HFF-Myc (cell line): ENCODE measurements at places on chromosomes 1 and 21.

DNA sequence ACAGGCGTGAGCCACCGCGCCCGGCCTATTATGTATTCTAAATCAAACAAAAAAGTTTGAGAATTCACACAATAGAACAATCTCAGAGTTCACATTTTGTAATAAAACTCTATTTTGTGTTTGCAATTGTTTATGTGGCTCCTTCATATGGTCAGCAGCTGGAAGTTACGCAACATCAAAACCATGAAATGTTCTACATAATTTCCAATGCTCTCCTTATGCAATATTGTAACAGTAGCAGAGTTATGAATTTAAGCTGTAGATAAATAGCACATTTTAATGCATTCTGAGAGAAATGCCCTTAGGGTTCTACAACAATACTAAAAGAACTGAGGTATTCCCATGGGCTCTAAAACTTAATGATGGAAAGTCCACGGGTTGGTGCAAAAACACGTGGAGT is 62.3 kb upstream of the COL11A1 start:
- DNase-seq = no peak

GRCh38 chr21:32096411-32096810 is 182.4 kb downstream of the MIS18A start:
- DNase-seq = no peak

DNA sequence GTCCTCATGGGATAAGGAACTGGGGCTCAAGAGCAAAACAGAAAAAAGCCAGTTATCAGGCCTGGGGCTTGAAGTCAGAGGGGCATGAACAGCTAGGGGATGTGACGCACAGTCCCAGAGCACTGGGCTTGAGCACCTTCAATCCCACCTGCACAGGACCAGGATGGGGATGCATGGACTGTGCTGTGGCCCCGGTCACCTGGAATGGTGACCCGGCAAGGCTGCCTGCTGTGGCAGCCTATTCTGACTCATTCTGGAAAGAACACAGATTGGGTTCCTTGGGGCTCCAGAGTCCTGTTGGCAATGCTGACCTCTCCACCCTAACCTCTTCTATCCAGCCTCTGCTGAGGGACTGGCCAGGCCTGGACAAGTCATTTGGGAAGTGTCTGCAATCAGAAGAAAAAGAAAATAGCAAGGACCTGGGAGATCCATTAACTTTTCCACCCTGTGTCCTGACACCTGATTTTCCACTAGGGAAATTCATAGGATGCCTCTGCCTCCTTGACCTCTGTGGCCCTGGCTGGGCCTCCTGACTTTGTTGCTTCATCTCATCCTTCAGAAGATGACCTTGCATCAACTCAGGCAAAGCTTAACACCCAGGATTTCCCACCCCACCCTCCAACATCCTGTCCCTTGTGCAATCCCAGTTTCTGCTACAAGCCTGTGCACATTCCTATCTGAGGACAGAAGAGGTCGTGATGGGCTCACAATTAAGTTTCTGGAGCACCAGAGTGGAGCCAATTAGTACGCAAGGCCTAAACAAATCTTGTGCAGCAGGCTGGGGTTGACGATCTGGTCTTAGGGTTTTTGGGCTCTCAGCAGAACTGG is 17.9 kb upstream of the FMOD start:
- peak; percentile 58 for DNase-seq

DNA sequence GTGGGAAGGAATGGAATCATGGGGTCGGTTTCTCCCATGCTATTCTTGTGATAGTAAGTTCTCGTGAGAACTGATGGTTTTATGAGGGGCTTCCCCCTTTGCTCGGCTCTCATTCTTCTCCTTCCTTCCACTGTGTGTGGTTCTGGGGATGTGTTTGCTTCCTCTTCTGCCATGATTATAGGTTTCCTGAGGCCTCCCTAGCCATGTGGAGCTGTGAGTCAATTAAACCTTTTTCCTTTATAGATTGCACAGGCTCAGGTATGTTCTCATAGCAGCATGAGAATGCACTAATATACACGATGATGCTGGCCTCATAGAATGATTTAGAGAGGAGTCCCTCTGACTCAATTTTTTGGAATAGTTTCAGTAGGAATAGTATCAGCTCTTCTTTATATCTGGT is 195.4 kb upstream of the IVNS1ABP start:
- no peak for DNase-seq

GRCh38 chr1:102002057-102002456 is 5.3 kb upstream of the OLFM3 start:
- no peak for DNase-seq

DNA sequence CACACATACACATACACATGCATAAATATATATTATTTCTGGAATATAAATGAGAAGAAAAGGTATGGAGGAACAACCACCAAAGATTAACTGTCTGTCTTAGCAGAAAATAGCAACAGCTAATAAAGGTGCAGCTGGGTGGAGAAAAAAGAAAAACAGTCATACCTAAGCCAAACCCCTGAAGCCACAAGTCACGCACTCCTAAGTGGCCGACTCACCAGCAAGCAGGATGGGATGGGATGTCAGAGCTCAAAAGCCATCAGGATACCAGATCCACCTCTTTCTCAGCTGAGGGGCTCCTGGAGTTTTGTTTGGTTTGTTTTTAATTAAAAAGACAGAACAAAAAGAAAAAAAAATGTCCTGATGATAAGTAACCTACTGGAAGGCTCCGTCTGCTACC is 64.7 kb upstream of the HIVEP3 start:
- DNase-seq = no peak

GRCh38 chr1:187646536-187647107 is 817.9 kb downstream of the PLA2G4A start:
- DNase-seq = no peak

DNA sequence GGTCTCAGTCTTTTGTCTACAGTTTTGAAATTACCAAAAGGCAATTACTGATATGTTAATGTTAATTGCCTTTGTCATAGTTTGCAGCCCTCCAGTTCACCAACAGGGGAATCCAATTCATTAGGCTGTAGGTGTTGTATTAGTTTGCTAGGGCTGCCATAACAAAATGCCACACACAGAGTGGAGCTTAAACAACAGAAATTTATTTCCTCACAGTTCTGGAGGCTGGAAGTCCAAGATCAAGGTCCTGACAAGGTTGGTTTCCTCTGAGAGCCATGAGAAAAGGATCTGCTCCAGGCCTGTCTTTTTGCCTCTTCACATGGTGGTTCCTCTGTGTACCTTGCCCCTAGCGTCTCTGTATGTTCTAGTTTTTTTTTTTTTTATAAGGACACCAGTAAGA is 1.3 kb downstream of the RTCA start:
- DNase-seq = no peak

- no peak for DNase-seq
Measured at GRCh38 chr1:93734999-93735398, 53.4 kb upstream of the BCAR3 start.

GRCh38 chr1:38244218-38244845 is 197.7 kb upstream of the POU3F1 start:
- DNase-seq = no peak

DNA sequence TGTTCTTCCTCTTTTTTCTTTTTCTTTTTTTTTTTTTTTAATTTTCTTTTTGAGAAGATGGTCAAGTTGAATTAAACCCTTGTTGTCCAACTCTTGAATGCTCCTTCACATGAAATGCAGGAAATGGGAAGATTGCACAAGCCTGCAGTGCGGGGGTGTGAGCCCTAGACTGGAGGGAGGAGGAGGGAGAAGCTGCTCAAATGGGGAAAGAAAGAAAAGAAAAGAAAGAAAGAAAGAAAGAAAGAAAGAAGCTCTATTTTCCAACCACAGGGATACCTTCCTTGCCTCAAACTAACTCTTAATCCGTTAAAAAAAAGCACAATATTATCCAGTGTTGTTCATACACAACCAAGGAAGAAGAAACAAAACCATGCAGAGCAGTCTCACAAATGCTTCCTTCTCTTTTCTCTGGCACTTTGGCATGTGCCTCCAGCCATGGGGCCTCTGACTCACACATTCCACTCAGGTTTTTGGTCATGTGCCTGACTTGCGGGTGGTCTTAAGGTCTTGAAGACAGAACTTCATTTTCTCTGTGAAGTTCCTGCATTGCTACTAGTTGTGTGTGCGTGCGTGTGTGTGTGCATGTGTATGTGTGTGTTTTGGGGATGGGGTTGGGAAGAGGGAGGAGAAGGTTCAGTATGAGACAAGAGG is 276.1 kb downstream of the RPS6KC1 start:
- peak; percentile 36 for DNase-seq

- DNase-seq = no peak
Measured at GRCh38 chr1:117561551-117561950, 44.3 kb upstream of the TENT5C start.

DNA sequence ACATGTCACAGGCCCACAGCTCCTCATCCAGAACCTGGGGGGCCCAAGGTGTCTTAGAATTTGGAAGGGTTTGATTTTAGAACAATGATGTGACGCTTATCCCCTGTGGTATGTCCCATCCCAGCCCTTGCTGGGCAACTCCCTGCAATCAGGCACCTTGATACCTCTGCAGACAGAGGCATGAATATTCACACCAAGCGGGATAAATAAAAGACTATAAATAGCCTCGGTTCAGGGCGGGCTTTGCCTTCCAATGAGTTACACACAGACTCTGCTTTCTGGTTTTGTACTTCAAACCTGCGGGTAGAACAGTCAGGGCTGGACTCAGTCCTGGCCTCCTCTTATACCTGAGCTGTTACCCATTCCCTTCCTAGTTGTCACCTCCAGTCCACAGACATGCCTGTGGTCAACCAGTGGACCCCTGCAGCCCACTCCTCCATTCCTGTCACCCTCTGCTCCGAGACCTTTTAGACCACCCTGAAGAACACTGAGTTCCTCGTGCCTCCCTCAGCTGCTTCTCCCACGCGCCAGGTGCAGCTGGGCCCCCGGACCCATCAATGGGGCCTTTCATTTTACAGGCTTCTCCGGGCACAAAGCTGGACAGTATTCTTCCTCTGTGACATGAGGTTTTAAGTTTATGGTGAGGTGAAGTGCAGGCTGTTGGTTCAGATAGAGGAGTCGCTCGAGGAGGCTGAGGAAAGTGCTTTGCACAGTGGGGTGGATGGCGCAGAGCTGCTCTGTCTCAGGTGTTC is 120.1 kb upstream of the TNR start:
- no peak for DNase-seq

DNA sequence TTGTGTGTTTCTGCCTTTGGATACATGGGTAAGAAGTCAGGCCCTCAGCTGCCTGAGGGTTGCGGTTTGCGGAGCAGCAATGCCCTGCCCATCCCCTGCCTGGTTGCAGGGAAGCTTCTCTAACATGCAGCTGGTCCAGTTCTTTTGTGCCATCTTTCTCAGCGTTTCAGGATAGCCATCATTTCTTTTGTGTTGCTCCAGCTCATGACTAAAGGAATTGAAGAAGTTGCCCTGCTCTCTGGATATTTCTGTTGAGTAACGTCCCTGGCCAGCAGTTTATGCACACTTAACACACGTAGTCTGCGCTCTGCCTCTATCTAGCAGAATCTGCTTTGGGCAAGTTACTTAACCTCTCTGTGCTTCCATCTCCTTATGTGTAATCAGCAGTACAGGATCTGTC is 62.1 kb downstream of the DOP1B start:
- no peak for DNase-seq

DNA sequence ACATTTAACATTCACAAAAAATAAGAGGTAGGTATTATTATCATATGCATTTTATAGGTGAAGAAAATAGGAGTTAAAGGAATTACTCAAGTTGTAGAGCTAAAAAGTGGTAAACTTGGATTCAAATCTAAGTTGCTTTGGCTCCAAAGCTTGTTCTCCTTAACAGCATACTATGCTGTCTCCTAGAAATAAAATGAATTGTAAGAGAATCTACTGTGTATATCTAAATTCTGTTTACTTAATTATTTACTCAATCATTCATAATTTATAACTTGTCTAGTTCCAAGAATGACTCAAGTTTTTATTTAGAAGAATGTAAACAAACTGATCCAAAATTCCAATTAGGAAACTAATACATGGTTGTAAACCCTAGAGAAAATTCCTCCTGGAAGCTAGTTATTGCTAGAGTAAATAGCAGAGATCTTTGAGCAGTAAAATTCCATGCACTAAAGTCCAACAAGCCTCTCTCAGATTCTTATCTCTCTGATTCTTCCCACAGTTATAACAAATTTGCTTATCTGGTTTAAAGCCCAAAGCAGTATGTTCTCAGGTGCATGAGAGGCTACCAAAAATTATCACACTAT is 132.5 kb upstream of the DPT start:
- no peak for DNase-seq

DNA sequence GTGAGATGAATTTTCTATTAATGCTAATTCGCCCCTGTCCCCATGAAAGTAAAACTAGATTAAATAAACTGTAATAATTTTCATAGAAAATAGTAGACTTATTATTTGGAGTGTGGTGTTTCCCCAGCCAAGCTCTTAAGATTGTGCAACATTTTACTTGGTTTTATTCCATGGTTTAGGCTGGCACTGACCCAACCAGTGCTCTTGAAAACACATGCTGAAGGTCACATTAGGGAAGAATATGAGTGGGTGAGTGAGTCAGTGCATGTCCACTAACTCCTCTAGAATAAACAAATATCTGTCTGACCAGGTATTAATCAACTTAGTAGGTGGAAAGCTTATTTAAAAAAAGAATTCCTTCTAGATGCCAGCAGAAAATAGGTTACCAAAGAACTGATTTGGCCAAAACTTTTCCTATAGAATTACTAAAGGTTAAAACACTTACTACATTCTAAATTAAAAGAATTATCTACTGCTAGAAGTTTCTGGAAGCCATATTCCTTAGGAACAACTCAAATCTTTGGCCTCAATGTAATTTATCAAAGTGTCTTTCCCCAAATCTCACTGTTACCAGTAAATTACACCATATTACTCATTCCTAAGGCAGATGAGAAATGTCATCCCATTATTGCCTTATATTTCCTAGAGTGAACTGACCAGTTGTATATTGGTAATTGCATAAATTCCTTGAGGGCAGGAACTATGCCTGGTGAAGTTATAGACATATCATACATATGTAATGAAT is 89.7 kb upstream of the RGS1 start:
- peak; percentile 96 for DNase-seq
